ENCODE measurements at places on chromosomes 2 and 18. TPM values are rescaled to one million over a fixed set of nuclear protein-coding genes. Genes with fewer than 3 reads are reported as not detected.

The SP5 gene
- total RNA-seq: 6.6 TPM

The IKZF2 gene
- 11.4 TPM for total RNA-seq

The LIMS4 gene
- total RNA-seq: not detected

The EDAR gene
- not detected for total RNA-seq

The FAM136A gene
- 22.8 TPM for total RNA-seq

The C1GALT1C1L gene
- not detected for total RNA-seq

The CSRNP3 gene
- total RNA-seq: 4.1 TPM

The TCF23 gene
- not detected for total RNA-seq

The NOP58 gene
- 38.8 TPM for total RNA-seq

The COL6A3 gene
- total RNA-seq: 85.7 TPM

The TDRD15 gene
- not detected for total RNA-seq

The BCL2 gene
- 19.9 TPM for total RNA-seq

The WDR43 gene
- 29.7 TPM for total RNA-seq

The NEUROD1 gene
- total RNA-seq: not detected

The ACTG2 gene
- total RNA-seq: 34.7 TPM

The STEAP3 gene
- 22.6 TPM for total RNA-seq

The TEKT4 gene
- total RNA-seq: 1.5 TPM

The DSC1 gene
- total RNA-seq: not detected

The ERICH2 gene
- 19.7 TPM for total RNA-seq

The SPEG gene
- 4.2 TPM for total RNA-seq

The DYNC1I2 gene
- total RNA-seq: 75.9 TPM

The ACADL gene
- total RNA-seq: 20.1 TPM

The SNED1 gene
- total RNA-seq: 61.1 TPM

The SLC25A12 gene
- total RNA-seq: 7.3 TPM

The VIT gene
- total RNA-seq: 0.76 TPM

The DYNAP gene
- total RNA-seq: not detected

The ODC1 gene
- total RNA-seq: 3.1 TPM

The TSPYL6 gene
- total RNA-seq: not detected

The SF3B6 gene
- total RNA-seq: 44.7 TPM

The SULT1C3 gene
- not detected for total RNA-seq

The CD207 gene
- 0.74 TPM for total RNA-seq

The ANO7 gene
- total RNA-seq: 1.3 TPM

The SRD5A2 gene
- total RNA-seq: 3.7 TPM

The TMEM18 gene
- total RNA-seq: 19.6 TPM

The CASP8 gene
- 40.7 TPM for total RNA-seq

The ASAP2 gene
- total RNA-seq: 23.0 TPM

The IL36RN gene
- not detected for total RNA-seq

The TNFAIP6 gene
- total RNA-seq: 1.4 TPM

The SKA1 gene
- 1.5 TPM for total RNA-seq

The MRPL19 gene
- total RNA-seq: 23.4 TPM

The KATNAL2 gene
- 3.3 TPM for total RNA-seq

The BMP10 gene
- not detected for total RNA-seq

The SPATA3 gene
- not detected for total RNA-seq

The ZSCAN30 gene
- 32.0 TPM for total RNA-seq

The CHRNG gene
- not detected for total RNA-seq

The PRKCE gene
- 80.0 TPM for total RNA-seq

The SCTR gene
- 38.8 TPM for total RNA-seq

The MAT2A gene
- total RNA-seq: 108 TPM

The PCGF1 gene
- total RNA-seq: 32.2 TPM
